ENCODE measurements at places on chromosomes 4 and X. TPM values are rescaled to one million over a fixed set of nuclear protein-coding genes. Genes with fewer than 3 reads are reported as not detected.

FAM114A1 gene
- total RNA-seq: 38.5 TPM

GSX2 gene
- total RNA-seq: not detected

PLP1 gene
- total RNA-seq: not detected

GAGE12E gene
- total RNA-seq: not detected

PAK3 gene
- not detected for total RNA-seq

ABLIM2 gene
- total RNA-seq: 4.5 TPM

SLC25A5 gene
- total RNA-seq: 725 TPM

DACH2 gene
- not detected for total RNA-seq

PDLIM3 gene
- total RNA-seq: 0.12 TPM

SCD5 gene
- 7.4 TPM for total RNA-seq

PARM1 gene
- 0.40 TPM for total RNA-seq

RBM46 gene
- not detected for total RNA-seq

NXF2 gene
- not detected for total RNA-seq

HTR2C gene
- not detected for total RNA-seq

NMU gene
- total RNA-seq: 1.0 TPM

GLRB gene
- 0.73 TPM for total RNA-seq

RHOXF2B gene
- total RNA-seq: not detected

PABPC1L2A gene
- not detected for total RNA-seq

FABP2 gene
- not detected for total RNA-seq

PDGFRA gene
- total RNA-seq: 1.1 TPM

PTCHD1 gene
- total RNA-seq: not detected

MAGIX gene
- total RNA-seq: 3.0 TPM

SORCS2 gene
- total RNA-seq: 4.6 TPM

LNX1 gene
- total RNA-seq: 0.03 TPM

GALNTL6 gene
- total RNA-seq: 0.06 TPM

NHSL2 gene
- 0.37 TPM for total RNA-seq

C4orf50 gene
- total RNA-seq: not detected

DDIT4L gene
- total RNA-seq: 0.27 TPM

MAP7D2 gene
- 5.4 TPM for total RNA-seq

FGG gene
- total RNA-seq: 5.5 TPM
